ENCODE measurements at places on chromosomes 2 and 18. TPM values are rescaled to one million over a fixed set of nuclear protein-coding genes. Genes with fewer than 3 reads are reported as not detected.
A peak's percentile ranks its signal among the peaks of the same experiment; 100 is the strongest.

EVX2 gene
- total RNA-seq, result not detected

ABCB11 gene
- total RNA-seq, result 0.37 TPM

LAMA1 gene
- total RNA-seq, result 2.8 TPM

DNA sequence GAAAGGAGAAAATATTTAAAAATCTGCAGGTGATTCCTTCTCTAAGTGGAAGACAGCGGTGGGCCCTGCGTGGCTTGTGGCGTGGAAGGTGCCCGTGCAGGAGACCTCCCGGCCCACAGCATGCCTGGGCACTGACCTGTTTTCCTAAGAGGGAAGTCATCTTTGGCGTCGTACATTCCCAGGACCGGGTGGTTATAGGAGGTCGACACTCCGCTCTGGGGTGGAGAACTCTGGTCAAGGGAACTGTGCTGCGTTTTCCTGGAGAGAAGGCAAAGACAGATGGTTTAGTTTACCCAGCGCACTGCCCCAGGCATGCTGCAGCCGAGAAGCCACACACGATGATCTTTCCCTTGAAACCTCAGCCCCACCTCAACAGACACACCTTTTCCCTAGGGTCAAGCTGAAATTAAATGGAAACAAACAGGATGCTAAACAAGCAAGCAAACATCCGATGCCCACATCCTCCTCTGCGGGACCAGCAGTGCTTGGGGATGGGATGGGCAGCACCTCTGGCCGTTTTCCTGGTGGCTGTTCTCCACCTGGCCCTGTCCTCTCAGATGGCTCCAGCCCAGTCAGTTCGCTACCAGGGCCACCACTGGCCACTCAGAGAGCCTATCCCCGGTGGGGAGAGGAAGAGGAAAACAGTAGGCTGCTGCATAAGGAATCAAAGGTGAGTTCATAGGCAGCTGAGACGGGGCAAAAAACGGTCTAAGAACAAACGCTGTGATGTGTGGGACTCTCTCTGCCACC, 244.1 kb downstream of the HDAC4 start:
- H3K4me3 ChIP-seq, result no peak overlapping the region
- no peaks in the 10 kb centered on the region for H3K4me1 ChIP-seq
- no peak overlapping the region for H3K27ac ChIP-seq
- peaks cover 41% of the 10 kb centered on the region for H3K36me3 ChIP-seq

RESP18 gene
- not detected for total RNA-seq

DNA sequence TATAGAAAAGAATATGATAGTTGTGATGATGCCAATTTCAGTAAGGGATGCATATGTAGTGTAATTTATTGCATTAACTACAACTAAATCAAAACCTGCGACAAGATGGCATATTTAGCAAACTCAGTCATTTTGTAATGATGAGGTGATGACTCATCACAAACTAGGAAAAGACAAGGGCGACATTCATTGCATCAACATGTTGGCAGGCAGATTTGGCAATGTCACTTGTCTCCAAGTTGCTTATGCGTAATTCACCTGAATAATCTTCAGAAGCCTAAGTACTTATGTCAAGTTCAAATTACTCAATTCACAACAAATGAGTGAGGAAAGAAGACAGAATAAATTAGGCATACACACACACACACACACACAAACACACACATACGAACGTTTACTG, 273.2 kb upstream of the RGPD4 start:
- no peaks in the 10 kb centered on the region for H3K4me1 ChIP-seq
- H3K27ac ChIP-seq, result no peak overlapping the region
- no peak overlapping the region for H3K4me3 ChIP-seq
- H3K27me3 ChIP-seq, result no peaks in the 10 kb centered on the region
- DNase-seq, result no peak
- H3K36me3 ChIP-seq, result no peaks in the 10 kb centered on the region

DNA sequence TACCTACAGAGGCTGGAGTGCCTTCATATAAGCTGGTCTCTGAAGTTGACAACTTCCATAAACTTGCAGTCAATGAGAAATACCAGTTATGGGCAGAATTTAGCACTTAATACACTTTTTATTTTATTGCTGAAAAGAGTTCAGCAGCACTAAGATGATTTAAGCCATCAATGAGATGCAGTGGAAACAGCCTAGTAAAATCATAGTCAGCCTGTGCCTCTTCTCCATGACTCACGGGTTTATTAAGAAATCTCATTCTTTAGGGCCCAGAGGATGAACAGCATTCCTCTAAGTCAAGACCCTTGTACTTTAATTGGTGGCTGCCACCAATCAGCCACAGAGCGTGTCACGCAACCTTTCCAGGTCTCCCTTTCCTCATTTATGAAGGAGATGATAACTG, 1357.9 kb upstream of the CELF4 start:
- H3K27ac ChIP-seq, result no peak overlapping the region
- no peak for DNase-seq
- H3K36me3 ChIP-seq, result no peaks in the 10 kb centered on the region
- H3K27me3 ChIP-seq, result no peaks in the 10 kb centered on the region

- DNase-seq, result no peak
- H3K27ac ChIP-seq, result peak overlapping the region; percentile 1
- no peak overlapping the region for H3K4me3 ChIP-seq
- no peaks in the 10 kb centered on the region for H3K4me1 ChIP-seq
Observed at GRCh38 chr18:26460449-26461091, 87.8 kb downstream of the KCTD1 start.

SERPINB4 gene
- not detected for total RNA-seq

RIT2 gene
- not detected for total RNA-seq

DNA sequence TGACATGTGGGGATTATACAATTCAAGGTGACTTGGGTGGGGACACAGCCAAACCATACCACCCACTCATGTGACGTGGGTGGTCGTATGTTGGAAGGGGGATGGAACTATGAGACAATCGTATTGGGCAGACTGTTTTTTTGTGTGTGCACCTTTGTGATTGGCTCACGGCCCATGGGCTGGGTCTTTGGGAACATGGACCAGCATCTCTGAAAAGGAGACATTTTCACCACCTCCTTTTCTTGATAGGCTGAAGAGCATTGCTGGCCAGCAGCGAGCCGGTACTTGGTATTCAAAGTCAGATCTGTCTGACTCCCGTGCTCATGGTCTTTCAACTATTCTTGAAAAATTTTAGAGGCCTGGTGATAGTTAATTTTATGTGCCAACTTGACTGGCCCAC, 62.1 kb downstream of the DIPK1C start:
- no peaks in the 10 kb centered on the region for H3K36me3 ChIP-seq
- H3K27me3 ChIP-seq, result no peaks in the 10 kb centered on the region
- no peak overlapping the region for H3K27ac ChIP-seq
- H3K4me1 ChIP-seq, result peaks cover 36% of the 10 kb centered on the region
- H3K4me3 ChIP-seq, result no peak overlapping the region
- no peak for DNase-seq

DNA sequence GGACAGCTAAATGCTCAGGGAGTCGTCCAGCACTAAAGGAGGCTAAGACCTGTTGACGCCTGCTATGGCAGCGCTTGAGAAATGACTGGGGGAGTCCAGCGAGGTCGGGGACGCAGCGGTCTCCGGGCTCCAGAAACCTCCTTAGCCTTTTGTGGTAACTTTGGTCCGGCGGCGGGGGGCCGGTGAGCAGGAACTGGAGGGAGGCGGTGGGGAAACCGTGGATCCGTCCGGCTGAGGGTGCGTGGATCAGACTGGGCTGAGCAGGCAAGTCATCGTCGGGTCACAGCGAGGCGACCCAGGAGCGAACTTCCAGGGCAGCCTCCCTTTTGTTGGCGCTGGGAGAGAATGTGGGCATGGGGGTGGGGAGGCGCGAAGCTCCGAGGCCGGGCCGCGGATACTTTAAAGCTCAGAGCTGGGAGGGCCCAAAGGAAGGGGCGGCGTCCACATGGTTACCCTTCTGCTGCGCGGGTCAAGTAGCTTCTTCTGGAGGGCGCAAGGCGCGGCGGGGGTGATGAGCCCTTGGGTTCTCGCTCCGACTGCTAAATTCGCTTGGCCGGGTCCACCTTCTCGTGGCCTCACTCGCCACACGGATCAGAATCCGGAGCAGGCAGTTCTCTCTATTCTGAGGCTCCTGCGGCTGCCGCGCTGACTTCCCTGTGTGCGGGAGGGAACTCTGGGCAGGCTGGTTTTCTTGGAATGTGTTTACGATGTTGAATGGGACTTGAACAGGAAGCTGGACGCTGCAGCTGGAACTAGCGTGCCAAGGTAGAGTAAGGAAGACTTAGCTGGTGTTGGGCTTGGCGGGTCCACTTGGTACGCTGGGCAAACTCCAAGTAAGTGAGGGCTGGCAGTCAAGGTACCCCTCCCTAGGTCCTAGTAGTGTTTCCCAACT, 920 bp downstream of the GULP1 start:
- peak overlapping the region; percentile 46 for H3K27ac ChIP-seq
- no peaks in the 10 kb centered on the region for H3K27me3 ChIP-seq
- DNase-seq, result peak; percentile 87
- peak overlapping the region; percentile 59 for H3K4me3 ChIP-seq

GRCh38 chr2:96104487-96104861, 11.9 kb downstream of the ADRA2B start:
- no peak for DNase-seq
- no peak overlapping the region for H3K4me3 ChIP-seq
- H3K27ac ChIP-seq, result no peak overlapping the region

GRCh38 chr18:79883461-79884293, 67.8 kb downstream of the SLC66A2 start:
- H3K4me3 ChIP-seq, result no peak overlapping the region
- no peak for DNase-seq
- no peaks in the 10 kb centered on the region for H3K4me1 ChIP-seq
- no peak overlapping the region for H3K27ac ChIP-seq
- no peaks in the 10 kb centered on the region for H3K36me3 ChIP-seq
- no peaks in the 10 kb centered on the region for H3K27me3 ChIP-seq

- H3K4me3 ChIP-seq, result no peak overlapping the region
- peaks cover 2% of the 10 kb centered on the region for H3K4me1 ChIP-seq
- H3K27me3 ChIP-seq, result no peaks in the 10 kb centered on the region
- no peak overlapping the region for H3K27ac ChIP-seq
Observed at GRCh38 chr2:124586835-124587234, 561.7 kb downstream of the CNTNAP5 start.

DNA sequence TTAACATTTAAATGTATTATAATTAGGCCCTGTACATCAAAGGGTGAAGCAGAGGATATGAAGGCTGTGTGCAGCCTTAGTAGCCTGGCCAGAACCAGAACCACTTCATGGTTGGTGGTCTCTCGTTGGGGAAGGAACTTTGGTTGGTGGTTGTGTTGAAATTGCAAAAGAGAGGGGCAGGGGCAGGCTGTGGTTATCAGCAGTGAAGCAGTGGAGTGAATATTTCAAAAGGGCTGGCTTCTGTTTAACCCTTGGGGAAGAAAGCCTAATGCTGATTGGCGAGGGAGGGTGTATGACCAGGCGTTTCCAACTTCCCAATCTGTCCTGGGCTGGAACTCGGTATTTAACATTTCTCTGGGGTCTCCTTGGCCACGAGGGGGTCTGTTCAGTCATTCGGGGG, 51.2 kb upstream of the LYPD6B start:
- H3K27me3 ChIP-seq, result no peaks in the 10 kb centered on the region
- DNase-seq, result no peak
- no peaks in the 10 kb centered on the region for H3K36me3 ChIP-seq
- no peaks in the 10 kb centered on the region for H3K4me1 ChIP-seq
- no peak overlapping the region for H3K27ac ChIP-seq

GRCh38 chr2:9867881-9868280, 24.6 kb downstream of the TAF1B start:
- no peak overlapping the region for H3K4me3 ChIP-seq
- H3K27me3 ChIP-seq, result no peaks in the 10 kb centered on the region
- H3K4me1 ChIP-seq, result no peaks in the 10 kb centered on the region
- H3K27ac ChIP-seq, result no peak overlapping the region

DNA sequence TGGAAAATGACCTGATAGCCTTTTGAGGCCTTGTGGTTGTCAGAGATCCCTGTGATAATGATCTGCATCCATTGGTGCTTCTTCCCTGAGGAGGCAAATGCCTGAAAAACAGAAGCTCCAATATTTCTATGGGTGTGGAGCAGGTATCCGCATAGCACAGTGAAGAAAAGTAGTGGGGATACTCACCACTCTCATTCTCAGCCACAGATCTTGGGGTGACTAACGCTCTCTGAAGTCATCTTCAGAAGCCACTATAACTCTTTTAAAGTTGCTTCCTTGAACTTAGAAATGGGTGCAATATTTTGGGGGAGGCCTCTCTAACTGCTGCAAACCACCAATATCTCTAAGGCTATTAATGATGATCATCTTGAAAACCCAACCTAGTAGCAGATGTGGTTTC, 46.2 kb downstream of the ARHGAP15 start:
- no peak overlapping the region for H3K27ac ChIP-seq
- H3K27me3 ChIP-seq, result no peaks in the 10 kb centered on the region
- no peaks in the 10 kb centered on the region for H3K36me3 ChIP-seq
- DNase-seq, result no peak

DNA sequence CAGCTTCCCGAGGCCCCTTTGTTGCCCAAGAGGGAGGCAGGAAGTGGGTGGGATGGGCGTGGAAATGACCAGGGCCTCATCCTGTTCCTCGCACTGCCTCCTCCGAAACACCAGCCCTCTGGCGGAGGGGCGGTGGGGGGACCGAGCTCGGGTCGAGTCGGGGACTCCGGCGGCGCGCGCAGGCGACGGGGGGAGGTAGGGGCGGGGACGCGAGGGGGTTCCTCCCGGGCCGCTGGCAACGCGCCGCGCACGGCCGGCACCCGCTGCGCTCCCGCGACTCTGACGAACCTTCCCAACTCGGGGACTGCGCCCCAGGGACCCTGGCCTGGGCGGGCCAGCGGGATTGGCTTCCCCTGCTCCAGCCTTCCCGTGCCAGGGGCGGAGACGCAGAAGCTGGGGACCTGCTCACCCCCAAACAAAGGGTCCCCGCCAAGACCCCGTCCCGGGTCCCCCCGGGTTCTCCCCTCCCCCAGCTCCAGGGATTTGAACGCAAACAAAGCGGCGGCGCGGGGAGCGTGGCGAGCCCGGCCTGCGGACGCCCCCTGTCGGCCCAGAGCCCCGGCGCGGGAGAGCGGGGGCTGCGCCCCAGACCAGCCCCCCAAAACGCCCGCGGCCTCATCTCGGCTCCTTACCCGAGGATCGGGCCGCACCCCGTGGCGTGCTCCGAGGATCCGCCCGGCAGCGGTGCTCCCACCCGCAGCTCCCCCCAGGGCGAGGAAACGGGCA, 1.2 kb downstream of the SEMA4C start:
- H3K4me3 ChIP-seq, result peak overlapping the region; percentile 68
- H3K27me3 ChIP-seq, result no peaks in the 10 kb centered on the region
- peak overlapping the region; percentile 90 for H3K27ac ChIP-seq
- H3K36me3 ChIP-seq, result peaks cover 38% of the 10 kb centered on the region

DNA sequence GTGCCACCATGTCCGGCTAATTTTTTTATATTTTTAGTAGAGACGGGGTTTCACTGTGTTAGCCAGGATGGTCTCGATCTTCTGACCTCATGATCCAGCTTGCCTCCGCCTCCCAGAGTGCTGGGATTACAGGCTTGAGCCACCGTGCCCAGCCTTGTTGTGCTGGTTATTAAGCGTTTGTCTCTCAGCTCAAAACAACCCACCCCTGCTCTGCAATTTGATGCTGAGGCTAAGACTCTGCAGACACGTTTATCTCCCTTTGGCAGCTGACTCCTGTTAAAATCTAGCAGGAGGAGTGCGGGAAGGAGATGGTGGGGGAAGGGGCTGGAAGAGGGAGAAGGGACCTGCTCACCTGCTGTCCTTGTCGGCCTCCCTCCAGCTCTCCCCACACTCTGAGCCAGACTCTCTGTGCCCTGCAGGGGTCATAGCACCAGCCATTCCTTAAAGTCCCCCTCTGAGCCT, 29.9 kb upstream of the IMPA2 start:
- H3K36me3 ChIP-seq, result no peaks in the 10 kb centered on the region
- peaks cover 9% of the 10 kb centered on the region for H3K4me1 ChIP-seq
- no peak overlapping the region for H3K27ac ChIP-seq
- no peak overlapping the region for H3K4me3 ChIP-seq

GRCh38 chr2:160493227-160494028, at the start of gene RBMS1:
Gene RBMS1 (minus strand): TSS chr2:160493807. CDS start chr2:160493363, 444 bp downstream.
- H3K4me3 ChIP-seq, result peak within 1 kb of the TSS; percentile 85
- H3K27me3 ChIP-seq, result no peaks in the 10 kb centered on the region
- peak; percentile 87 for DNase-seq
- peak within 1 kb of the TSS; percentile 99 for H3K27ac ChIP-seq

ZDBF2 gene
- total RNA-seq, result 13.7 TPM

OTOS gene
- not detected for total RNA-seq
